ENCODE measurements at places on chromosomes 5 and 9.

DNA sequence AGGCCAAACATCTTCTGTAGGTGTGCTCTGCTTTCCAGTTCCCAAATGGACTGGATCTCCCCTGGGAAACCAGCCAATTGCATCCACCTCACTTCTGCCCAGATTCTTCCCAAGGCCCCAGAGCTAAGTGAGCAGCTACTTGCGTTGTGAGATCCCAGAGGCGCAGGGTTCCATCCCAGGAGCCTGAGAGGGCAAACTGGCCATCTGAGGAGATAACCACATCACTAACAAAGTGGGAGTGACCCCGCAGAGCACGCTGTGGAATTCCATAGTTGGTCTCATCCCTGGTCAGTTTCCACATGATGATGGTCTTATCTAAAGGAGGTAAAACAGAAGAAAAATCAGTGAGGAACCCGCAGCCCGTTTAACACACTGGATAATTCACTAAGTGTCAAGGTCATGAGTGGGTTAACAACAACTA, 1.7 kb downstream of the RACK1 start:
- DNase-seq, result no peak

- no peak for DNase-seq
Observed at GRCh38 chr5:159936686-159937329, 20.5 kb downstream of the ADRA1B start.

DNA sequence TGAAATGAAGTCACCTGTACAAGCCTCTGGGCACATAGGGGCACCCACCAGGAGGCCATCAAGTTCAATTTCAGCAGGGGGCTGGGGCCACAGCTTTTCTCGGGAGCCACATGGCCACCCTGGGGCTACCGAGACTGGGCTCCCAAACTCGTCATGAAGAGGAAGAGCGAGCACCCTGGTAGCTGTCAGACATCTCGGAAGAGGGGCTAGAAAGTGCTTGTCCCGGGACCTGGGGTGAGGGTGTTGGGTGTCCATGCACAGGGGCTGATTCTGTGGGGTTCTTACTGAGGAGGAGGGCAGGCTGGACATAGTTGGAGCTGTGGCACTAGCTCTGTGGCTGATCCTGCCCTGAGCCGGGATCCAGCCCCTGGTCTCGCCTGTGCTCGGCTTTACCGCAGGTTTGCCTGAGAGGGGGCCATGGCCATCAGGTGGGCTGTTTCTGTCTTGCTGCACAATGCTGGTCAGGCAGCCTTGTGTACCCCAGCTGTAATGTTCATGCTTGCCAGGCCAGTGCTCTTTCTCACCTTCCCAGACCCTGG, 70.3 kb downstream of the PHF2 start:
- DNase-seq, result no peak

GRCh38 chr9:17793713-17794622, 215.1 kb downstream of the SH3GL2 start:
- no peak for DNase-seq

GRCh38 chr9:116383133-116383532, 229.5 kb downstream of the PAPPA start:
- no peak for DNase-seq

- DNase-seq, result no peak
Observed at GRCh38 chr5:145978171-145978570, 41.8 kb downstream of the SH3RF2 start.
